Stimulated activated CD8-positive, alpha-beta memory T cell treated with anti-CD3 and anti-CD28 coated beads, Interleukin-4, amount 100 ng/mL, for 1 hour (primary cell): ENCODE measurements at places on chromosomes 1 and 21.

GRCh38 chr1:17984583-17984982, 123.0 kb upstream of the IGSF21 start:
- no peak for DNase-seq

GRCh38 chr1:235057385-235058306, 71.0 kb downstream of the TOMM20 start:
- DNase-seq: no peak

GRCh38 chr1:5874416-5875110, 117.7 kb downstream of the NPHP4 start:
- no peak for DNase-seq

DNA sequence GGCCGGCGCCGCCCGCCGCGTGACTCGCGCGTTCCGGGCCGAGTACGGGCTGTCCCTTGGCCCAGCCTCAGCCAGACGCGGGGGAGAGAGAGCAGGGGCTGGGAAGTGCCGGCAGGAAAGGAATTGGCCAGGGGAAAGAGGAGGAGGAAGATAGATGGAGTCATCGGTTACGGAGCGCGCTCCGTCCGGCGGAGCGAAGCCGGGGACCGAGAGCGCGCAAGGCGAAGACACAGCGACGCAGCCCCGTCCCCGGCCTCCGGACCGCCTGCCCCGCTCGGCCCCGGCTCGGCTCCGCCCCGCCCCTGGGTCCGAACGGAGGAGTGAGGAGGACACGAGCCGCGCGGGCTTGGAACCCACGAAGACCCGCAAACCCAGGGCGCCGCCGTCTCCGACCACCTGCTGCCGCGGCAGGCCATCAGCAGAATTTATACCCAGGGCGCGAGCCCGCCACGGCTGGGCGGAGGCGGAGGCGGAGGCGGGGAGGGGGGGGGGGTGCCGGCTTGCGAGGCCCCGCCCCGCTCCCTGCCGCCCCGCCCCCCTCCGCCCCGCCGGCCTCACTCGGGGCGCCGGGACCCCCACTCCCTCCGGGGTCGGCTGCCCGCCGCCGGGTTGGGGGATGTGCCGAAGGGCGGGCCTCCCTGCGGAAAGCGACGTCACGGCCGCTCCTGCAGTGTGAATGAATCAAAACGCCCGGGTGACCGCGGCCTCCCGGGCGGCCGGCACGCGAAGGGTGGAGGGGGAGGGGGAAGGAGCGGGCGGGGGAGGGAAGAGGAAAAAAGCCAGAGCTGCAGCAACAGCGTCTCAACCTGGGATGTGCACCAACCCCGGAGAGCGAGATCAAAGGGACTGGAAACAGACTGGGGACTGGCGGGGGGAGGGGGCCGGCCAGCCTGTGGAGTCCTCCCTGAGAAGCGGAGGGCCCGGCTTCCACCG, at the start of gene LHX4:
TSS of gene LHX4 (plus strand) at position 782 of the 933 bp plus-strand sequence. CDS start 266 bp downstream, outside the sequence.
- no peak for DNase-seq
